Ovary (tissue), 10 donors: ENCODE measurements at places on chromosomes 16 and 17. TPM values are rescaled to one million over a fixed set of nuclear protein-coding genes. Genes with fewer than 3 reads are reported as not detected.

DNA sequence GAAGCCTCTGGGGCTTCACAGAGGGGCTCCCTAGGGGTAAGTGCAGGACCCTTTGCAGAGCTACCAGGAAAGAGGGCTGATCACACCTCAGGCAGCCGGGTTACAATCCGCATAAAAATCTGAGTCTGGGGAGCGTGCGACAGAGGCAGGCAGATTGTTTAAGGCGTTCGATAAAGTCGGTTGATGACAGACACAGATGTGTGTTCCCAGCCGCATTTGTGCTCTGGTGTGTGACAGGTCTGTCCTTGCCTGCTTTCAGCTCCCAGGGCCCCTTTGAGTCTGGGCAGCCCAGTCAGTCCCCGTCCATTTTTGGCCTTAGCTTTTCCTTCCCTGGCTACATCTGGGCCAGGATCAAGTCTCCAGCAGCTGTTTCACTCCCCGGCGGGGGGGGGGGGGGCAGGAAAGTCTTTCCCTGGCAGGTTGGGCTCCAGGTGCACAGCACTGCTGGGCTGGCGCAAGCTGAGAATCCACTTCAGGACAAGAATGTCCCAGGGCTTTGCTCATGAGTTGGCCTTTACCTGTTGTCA is 1.3 kb upstream of the ZACN start:
- H3K27me3 ChIP-seq = peaks cover 11% of the 10 kb centered on the region
- peaks cover 24% of the 10 kb centered on the region for H3K4me1 ChIP-seq
- no peak overlapping the region for H3K27ac ChIP-seq
- DNase-seq = no peak
- no peak overlapping the region for H3K4me3 ChIP-seq

DNA sequence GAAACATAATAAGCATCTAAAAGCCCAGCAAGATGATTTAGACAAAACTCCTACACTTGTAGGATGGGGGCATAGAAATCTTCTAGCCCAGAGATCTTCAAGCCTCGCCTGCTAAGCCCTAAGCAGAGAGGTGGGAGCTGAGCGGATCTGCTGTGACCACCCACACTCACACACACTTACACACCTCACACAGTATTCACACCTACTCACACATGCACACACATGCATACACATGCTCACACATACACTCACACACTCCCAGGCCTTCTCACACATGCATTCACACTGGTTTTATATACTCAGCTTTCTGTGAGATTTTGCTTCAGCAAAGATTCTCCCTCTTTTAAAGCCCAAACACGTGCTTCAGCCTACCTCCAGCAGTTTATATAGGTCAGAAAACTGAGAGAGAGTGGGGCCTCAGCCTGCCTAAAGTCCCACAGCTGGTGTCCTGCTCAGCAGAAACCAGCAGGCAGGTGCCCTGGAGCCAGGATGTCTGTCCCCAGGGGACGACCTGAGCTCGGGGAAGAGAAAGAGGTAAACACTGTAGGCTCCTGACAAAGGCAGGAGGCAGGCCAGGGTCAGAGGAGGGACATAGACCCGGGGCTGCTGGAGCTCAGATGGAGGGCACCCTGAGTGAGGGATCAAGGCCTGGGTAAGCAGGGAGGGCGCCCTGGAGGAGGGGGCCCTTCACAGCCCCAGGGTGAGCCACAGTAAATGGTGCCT is 12.0 kb upstream of the KRT19 start:
- H3K27ac ChIP-seq = no peak overlapping the region
- no peaks in the 10 kb centered on the region for H3K4me1 ChIP-seq
- DNase-seq = no peak

DNA sequence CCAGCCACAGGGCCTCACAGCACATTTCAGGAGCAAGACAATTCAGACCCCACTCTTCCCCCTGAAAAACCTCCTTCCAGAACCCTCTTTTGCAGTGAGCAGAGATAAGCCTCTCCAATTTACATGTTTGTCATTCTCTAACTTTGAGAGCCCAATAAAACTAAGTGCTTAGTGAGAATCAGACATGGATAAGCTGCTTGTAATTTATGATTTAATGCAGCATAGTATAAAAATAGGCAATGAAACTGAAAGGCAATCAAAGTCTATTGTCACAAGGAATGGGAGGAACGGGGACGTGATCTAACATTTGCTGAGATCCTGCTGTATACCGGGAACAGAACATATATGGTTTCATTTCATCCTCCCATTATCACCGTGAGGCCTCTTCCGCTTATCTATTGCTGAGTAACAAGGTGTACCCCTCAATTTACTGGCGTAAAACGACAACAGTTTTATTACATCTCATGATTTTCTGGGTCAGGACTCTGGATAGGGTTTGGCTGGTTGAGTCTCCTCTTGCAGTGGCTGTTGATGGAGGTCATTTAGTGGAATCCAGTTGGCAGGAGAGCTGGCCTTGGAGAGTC is 597.4 kb downstream of the MAF start:
- H3K27me3 ChIP-seq = no peaks in the 10 kb centered on the region
- no peaks in the 10 kb centered on the region for H3K36me3 ChIP-seq

DNA sequence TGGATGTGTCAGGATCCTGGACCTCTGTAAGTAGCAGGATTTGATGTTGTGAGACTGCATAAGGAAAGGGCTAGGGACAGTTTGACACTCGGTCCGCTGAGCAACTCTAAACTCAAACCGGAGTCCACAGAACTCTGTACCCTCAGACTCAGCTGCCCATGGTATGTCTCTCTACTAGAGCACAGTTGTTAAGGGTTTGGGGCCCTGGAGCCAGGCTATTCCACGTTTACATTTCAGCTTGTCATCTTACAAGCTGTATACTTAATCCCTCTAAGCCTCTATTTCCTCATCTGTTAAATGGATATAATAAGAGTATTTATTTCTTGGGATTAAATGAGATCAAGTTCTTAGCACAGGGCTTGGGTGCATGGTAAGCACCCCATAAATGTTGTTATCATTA is 27.9 kb downstream of the HOXB1 start:
- no peak for DNase-seq
- no peaks in the 10 kb centered on the region for H3K4me1 ChIP-seq
- H3K27ac ChIP-seq = no peak overlapping the region
- H3K36me3 ChIP-seq = no peaks in the 10 kb centered on the region

DNA sequence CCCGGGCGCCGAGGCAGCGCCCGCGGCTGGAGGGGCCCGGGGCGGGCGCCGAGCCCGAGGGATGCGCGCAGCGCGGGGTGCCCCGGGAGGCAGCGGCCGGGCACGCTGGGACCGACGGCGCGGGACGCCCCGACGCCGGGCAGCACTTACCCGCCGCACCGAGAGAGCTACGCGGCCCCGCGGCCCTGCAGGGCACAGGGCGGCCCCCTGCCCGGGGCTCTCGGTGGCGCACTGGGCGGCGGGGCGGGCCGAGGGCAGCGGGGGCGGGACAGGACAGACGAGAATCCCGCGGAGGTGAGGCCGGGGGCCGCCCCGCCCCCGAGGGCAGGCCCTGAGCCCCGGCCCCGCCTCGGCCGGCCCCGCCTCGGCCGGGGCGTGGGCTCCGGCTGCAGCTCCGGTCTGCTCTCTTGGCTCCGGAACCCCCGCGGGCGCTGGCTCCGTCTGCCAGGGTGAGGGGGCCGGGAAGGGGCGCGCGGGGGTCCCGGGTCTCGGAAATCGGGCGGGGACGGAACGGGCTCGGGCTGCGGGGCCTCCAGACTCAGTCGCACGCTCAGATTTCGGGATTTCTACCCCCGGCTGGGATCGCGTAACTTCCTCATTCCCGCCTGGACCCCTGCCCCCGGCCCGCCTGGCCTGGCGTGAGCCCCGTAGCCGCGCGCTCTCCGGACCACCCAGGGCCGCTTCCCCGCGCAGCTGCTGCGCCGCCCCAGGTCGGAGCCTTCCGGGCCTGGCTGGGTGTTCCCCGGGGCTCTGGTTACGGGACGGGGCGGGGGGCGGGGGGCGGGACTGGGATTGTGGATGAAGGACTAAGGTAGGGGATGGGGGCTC is at the start of gene PLD2:
PLD2 (plus strand) TSS at position 376 of the 828 bp plus-strand sequence. CDS start 621 bp downstream, outside the sequence.
- peak within 1 kb of the TSS; percentile 84 for H3K4me3 ChIP-seq
- H3K27ac ChIP-seq = peak within 1 kb of the TSS; percentile 36
- H3K4me1 ChIP-seq = peaks cover 8% of the 10 kb centered on the region
- H3K27me3 ChIP-seq = no peaks in the 10 kb centered on the region
- no peaks in the 10 kb centered on the region for H3K36me3 ChIP-seq
- DNase-seq = peak; percentile 81

DNA sequence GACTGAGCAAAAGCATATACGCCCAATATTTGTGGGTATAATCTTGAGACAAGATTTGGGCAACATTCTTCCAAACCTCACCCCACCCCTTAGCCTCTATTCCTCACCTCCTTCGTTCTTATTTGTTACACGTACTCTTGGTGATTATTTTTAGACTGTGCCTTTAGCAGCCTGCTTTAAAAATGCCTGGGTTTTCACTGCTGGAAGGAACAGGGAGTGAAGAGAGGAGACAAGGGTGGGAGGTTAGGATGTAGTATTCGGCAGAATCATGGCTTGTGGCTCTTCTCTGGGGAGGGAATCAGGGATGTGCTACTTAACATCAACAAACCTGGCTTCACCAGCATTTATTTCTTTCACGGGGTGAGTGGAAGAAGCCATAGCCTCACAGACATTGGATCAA is 11.6 kb downstream of the ALKBH5 start:
- no peaks in the 10 kb centered on the region for H3K27me3 ChIP-seq
- no peak for DNase-seq
- no peaks in the 10 kb centered on the region for H3K36me3 ChIP-seq
- H3K4me3 ChIP-seq = no peak overlapping the region

The MYCBPAP gene
- 8.1 TPM for total RNA-seq

- H3K36me3 ChIP-seq = no peaks in the 10 kb centered on the region
- no peaks in the 10 kb centered on the region for H3K27me3 ChIP-seq
- no peak overlapping the region for H3K4me3 ChIP-seq
- DNase-seq = no peak
These were observed 15.7 kb upstream of the CCL1 start for GRCh38 chr17:34378664-34379101.

GRCh38 chr16:84829168-84829965 is 9.6 kb downstream of the CRISPLD2 start:
- peak overlapping the region; percentile 34 for H3K27ac ChIP-seq
- DNase-seq = peak; percentile 70
- no peak overlapping the region for H3K4me3 ChIP-seq
- peaks cover 17% of the 10 kb centered on the region for H3K4me1 ChIP-seq
- H3K36me3 ChIP-seq = no peaks in the 10 kb centered on the region
- H3K27me3 ChIP-seq = no peaks in the 10 kb centered on the region

DNA sequence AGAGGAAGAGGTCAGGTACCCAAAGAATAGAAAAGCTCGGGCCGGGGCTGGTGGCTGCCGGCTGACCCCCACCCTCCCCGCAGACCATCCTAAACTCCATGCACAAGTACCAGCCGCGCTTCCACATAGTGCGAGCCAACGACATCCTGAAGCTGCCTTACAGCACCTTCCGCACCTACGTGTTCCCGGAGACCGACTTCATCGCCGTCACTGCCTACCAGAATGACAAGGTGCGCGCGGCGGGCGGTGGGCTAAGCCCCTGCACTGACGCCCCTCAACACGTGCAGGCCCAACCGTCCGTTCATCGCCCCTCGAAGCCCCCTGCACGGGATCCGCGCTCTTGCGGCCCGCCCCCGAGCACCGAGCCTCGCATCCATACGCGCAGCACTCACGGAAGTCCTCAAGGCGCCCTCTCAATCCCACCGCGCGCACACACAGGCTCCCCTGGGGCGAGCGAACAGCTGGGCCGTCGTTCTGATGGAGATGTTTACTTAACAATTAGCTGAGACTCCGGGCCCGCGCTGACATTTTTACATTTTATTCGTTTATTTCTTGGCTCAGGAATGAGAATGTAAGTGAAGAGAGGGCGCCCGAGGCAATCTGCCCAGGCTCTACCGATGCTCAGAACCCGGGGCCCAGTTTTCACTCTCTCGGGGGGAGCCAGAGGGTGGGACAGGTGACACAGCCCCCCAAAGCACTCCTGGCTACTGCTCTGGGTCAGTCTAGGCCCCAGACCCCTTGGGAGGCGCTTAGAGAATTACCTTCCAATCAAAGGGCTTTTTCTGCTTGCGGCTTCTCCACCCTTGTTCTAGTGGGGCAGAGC is 3.5 kb downstream of the TBX2 start:
- no peak overlapping the region for H3K27ac ChIP-seq
- no peaks in the 10 kb centered on the region for H3K27me3 ChIP-seq
- peaks cover 3% of the 10 kb centered on the region for H3K4me1 ChIP-seq
- H3K36me3 ChIP-seq = no peaks in the 10 kb centered on the region
- no peak overlapping the region for H3K4me3 ChIP-seq

DNA sequence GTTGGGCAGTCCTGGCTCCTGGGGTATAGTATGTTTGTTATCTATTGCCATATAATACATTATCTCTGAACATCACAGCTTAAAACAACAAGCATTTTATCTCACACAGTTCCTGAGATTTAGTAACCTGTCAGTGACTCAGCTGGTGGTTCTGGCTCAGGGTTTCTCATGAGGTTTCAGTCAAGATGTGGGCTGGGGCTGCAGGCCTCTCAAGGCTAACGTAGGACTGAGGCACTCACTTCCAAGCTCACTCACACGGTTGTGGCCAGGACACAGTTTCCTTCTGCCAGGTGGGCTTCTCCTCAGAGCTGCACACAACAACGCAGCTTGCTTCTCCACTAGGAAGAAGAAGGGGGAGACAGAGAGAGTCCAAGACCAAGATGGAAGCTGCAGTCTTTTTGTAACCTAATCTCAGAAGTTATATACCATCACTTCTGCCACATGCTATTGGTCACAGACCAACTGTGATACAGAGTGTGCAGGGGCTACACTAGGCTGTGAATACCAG is 10.3 kb upstream of the MED13 start:
- DNase-seq = no peak
- H3K4me3 ChIP-seq = no peak overlapping the region

DNA sequence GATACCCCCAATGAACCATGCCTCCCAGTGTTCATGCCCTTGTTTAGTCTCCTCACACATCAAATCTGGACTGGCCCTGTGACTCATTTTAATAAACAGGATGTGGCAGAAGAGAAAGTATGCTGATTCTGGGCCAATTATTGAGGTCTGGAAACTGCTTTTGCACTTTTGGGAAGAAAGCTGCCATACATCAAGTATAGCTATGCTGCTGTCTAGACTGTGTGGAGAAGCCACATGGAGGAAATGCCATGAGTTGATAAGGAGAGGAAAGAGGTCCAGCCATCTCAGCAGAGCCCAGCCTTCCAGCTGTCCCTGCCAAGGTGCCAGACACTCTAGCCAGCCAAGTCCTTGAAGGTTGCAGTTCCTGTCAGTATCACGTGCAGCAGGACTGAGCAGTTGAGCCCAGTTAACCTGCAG is 16.7 kb downstream of the RPRML start:
- no peak overlapping the region for H3K27ac ChIP-seq
- H3K27me3 ChIP-seq = no peaks in the 10 kb centered on the region
- H3K4me3 ChIP-seq = no peak overlapping the region
- H3K36me3 ChIP-seq = no peaks in the 10 kb centered on the region

GRCh38 chr16:88378401-88378800 is 4.4 kb upstream of the ZNF469 start:
- no peaks in the 10 kb centered on the region for H3K27me3 ChIP-seq
